ENCODE measurements at places on chromosomes 12 and 14.

DNA sequence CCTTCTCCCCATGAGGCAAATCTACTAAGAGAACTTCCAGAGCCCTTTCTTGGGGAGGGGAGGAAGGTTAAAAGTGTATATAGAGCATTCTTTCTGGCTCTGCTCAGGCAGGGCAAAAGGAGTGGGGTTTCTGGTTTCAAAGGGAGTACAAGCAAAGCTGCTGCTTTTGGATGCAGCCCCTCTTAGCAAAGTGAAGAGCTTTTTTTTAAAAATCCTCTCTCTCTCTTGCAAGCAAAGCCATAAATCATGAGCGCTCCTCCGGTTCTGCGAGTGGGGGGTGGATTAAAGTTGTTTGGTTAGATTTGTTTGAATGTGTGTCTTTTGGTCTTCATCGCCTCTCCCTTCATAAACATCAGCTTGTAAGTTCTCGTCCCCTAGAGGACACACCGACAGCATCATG is 546.6 kb upstream of the TBX3 start:
- DNase-seq, result no peak

GRCh38 chr14:67644428-67644827 is 24.7 kb downstream of the ARG2 start:
- DNase-seq, result no peak

DNA sequence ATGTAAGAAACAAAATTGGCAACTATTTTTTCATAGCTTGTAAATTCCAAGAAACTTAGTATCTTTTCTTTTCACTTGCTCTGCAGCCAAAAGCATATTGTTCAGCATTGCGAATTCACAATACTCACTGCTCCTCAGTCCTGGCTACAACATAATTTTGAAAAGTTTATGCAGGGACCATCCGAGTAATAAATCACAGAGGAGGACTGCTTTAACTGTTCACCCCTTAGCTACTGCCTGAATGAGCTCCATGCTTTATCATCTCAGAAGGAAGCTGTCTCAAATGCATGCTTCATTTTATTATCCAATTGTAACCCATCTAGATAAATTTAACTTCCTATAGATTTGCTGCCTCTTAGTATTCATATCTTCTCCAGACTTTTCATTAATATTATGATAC is 827.8 kb downstream of the DIO2 start:
- no peak for DNase-seq

DNA sequence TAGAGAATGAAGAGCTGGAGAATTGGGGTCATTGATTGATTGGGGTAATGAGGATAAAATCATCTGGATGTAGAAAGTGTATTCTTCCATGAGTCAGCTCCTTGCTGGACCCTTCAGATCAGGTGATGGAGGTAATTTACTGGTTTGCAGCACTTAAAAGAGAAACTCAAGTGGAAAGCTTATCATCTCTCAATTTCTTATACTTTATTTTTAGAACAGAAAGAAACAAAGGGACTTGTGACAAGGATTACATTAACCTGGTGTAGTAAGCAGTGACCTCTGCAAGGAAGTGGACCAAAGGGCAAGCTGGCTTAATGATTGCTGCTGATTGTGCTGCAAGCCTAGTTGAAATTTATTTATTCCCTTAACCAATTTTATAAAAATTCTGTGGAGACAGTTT is 405.0 kb downstream of the TRHDE start:
- no peak for DNase-seq

GRCh38 chr12:597926-598568 is 65.2 kb downstream of the NINJ2 start:
- DNase-seq, result no peak

- no peak for DNase-seq
Measured at GRCh38 chr12:132765361-132765760, 3.7 kb upstream of the ANKLE2 start.

- DNase-seq, result no peak
Measured at GRCh38 chr14:70014406-70015095, 135.3 kb downstream of the SMOC1 start.

DNA sequence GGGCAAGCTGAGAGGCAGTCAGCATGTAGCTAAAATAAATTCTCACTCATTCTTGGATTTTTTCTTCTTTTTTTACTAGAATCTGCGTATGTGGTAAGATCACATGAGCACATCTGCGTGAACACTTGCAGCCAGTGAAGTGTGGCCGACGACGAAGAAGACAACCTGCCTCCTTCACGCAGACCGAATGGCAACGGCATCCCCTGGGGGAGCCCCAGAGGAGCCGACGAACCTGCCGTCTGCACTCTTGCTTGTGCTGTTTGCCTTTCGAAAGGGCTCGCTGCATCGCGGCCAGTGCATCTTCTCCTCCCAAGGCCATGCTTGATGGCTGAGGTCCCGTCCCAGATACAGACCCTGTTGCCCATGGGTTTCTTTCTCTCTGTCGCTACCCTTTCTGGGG is 113.8 kb downstream of the KCNK10 start:
- DNase-seq, result no peak

- no peak for DNase-seq
Measured at GRCh38 chr14:69701857-69702256, 65.1 kb upstream of the SRSF5 start.

DNA sequence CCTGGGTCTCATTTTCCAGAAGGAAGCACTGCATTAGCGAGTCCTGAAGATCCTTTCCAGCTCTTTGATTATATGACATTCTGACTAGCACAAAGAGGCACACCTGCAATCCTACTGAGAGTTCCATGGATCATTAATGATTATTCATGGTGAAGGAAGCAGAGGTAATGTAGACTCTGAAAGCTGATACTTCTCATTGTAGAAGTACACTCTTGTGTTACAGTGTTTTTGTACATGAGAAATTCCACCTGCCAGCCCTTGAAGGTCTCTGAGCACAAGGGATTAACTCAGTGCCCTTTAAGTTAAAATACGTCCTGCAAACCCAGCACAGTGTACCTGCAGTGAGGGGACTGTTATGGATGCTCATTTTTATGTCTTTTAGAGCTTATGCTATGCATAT is 558.8 kb upstream of the FBXO33 start:
- DNase-seq, result no peak

Measured in endothelial cell (in vitro differentiated cells).